NCI-H187 (cell line): ENCODE measurements at places on chromosomes 11 and 22.

GRCh38 chr11:62863687-62864335 lies 16.9 kb upstream of the SLC3A2 start:
- DNase-seq = no peak

GRCh38 chr11:534396-535209 lies 773 bp downstream of the HRAS start:
- no peak for DNase-seq

- no peak for DNase-seq
These were observed 24.5 kb upstream of the RAG2 start for GRCh38 chr11:36622431-36623136.

- no peak for DNase-seq
These were observed 63.5 kb downstream of the ENDOD1 start for GRCh38 chr11:95152876-95153856.

DNA sequence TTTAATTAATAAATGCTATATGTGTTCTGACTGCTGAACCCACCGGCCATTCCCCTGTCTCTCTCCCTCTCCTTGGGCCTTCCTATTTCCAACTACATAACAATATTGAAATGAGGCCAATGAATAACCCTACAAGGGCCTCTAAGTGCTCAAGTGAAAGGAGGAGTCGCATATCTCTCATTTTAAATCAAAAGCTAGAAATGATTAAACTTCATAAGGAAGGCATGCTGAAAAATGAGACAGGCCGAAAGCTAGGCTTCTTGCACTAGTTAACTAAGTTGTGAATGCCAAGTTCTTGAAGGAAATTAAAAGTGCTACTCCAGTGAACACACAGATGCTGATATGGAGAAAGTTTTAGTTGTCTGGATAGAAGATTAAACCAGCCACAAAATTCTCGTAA lies 109.2 kb downstream of the TSPAN18 start:
- no peak for DNase-seq

DNA sequence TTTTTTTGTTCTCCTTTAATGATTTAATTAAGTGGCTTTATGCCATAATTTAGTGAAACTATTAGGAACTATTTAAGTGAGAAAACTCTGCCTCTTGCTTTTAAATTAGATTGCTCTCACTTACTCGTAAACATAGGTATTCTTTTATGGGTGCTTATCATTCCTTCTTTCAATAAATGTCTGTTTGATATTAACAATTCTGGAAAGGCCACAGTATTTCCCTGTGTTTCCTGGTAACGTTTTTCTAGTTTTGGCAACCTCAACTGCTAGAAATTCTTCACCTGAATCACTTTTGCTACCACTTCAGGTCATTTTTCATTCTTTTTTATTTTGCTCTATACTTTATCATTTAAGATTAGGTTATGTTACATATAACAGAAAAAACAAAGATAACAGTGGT lies 19.9 kb upstream of the NCR3LG1 start:
- no peak for DNase-seq

GRCh38 chr11:84247926-84248325 lies 961.8 kb upstream of the CCDC90B start:
- no peak for DNase-seq

DNA sequence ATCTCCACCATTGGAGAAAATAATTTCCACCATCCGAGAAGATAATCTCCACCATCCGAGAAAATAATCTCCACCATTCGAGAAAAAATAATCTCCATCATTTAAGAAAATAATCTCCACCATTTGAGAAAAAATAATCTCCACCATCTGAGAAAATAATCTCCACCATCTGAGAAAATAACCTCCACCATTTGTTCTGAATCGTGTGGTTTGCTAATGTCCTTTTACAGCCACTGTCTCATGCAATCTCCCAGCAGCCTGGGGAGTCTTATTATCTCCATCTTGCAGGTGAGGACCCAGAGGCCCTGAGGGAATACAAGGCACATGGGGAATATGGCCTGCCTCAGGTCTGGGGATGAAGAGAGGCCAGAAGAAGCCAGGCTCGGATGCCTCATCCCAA lies 54.1 kb upstream of the TCF20 start:
- no peak for DNase-seq
